NCI-H1694 treated with DMSO at 0.1 percent for 48 hours (cell line): ENCODE measurements at places on chromosomes 4 and X.

DNA sequence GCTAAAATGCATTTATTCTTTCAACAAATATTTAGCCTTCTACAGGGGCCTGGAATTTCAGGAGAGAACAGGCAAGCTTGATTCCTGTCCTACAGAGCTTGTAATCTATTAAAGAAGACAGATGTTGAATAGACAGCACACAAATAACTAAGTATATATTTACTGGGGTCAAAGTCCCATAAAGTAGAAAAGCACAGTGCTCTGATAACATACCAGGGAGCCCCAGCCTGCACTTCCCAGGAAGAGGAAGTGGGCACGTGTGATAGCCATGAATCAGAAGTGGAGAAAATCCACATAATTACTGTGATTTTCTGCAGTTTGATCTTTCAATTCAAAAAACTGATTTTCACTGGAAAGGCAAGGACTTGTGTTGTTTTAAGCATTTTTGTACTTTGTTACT is 129.1 kb downstream of the EGF start:
- no peak for DNase-seq

DNA sequence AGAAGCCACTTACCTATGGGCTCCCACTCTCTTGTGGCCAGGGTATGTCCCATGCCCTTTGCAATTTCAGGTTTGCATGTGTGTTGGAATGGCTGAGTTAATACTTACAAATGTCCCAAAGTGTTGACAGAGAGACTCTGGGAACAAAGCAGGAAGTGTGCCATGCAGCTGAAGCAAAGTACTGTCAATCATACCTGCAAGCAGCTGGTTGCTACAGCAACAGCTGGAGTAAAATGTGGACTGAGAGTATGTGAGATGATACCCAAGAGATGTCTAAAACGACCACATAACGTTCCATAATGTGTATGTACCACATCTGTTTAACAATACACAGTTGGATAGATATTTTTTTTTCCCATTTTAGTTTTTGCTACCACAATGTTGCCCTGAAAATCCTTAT is 82.8 kb upstream of the CAMK2D start:
- DNase-seq, result no peak

GRCh38 chrX:141814213-141814857 is 23.8 kb upstream of the MAGEC3 start:
- no peak for DNase-seq

DNA sequence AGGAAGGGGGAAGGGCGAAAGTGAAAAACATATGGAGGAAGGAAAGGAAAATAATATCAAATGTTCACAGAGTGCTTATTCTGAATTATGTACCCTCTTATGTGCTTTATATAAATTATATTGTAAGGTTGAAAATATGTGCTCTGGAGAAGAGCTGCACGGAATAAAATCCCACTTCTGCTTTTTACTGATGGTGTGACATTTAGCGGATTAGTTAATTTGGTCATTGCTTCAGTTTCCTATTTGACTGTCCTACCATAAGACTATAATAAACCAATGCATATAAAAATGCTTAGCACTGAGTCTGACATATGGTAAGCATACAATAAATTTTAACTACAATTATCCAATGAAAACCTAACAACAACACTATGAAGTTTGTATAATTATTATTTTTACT is 86.2 kb downstream of the NPFFR2 start:
- no peak for DNase-seq

- DNase-seq, result no peak
These were observed 153.3 kb downstream of the LDB2 start for GRCh38 chr4:16745009-16745635.

DNA sequence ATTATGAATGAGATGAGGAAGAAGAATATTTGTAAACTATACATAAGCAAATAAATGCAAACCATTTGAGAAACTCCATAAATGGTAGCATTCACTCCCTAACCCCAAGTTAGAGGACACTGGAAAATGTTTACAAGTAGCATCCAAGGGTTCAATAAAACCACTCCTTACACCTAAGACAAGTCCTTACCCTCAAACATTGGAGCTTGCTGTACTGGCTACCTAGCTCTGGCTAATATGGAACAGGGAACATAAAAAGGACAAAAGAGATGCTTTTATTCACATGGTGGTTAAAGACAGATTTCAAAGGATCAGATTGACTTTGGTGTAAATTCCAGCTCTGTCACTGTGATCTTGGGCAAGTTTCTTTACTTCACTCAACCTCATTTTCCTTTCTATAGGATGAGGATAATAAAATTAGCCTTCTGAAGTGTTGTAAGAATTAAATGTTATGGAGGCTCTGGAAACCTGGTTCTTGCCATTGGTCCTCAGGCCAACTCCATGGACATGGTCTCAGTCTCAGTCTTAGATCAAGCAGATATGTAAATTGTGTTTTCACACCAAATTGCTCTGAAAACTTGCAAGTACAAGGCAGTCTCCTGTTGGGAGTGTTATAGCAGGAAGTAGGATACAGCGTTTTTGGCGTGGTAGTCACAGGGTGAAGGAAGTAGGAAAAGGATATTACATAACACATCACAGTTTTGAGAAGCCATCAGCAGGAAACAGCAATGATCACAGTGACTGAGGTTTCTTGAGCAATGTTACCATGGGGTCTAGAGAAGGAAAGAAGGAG is 3.3 kb downstream of the CXCL1 start:
- DNase-seq, result no peak

DNA sequence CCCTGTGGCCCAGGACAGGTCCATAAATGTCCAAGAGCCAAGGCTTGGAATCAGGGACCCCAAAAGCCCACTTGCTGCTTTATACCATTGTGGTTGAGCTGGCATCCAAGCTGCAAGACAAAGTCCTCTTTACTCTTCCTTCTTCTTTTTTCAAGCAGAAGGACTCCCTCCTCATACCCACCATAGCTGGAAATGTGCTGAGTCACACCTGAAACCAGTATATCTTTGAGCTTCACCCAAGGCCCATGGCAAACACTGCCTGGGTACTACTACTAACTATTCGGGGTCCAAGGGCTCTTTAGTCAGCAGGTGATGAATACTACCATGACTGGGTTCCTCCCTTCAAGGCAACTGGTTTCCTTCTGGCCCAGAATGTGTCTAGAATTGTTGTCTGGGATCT is 37.3 kb upstream of the NMU start:
- no peak for DNase-seq

- DNase-seq, result no peak
These were observed 1.4 kb upstream of the SMAD1 start for GRCh38 chr4:145480257-145480656.

DNA sequence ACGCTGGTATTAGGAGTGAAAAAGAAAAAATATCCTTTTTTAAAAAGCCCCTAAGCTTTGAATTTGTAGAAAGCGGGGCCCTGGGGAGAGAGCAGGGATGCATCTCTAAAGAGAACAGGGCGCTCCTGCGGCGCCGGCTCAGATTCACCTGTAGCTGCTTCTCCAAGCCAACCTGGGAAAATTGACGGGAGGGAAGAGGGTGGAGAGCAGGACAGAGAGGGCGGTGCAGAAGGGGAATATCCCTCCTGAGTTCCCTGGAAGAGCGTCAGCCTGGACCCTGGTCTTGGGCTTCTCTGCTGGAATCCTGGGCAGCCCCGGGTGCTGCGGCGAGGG is 776 bp upstream of the SOWAHD start:
- DNase-seq, result no peak

DNA sequence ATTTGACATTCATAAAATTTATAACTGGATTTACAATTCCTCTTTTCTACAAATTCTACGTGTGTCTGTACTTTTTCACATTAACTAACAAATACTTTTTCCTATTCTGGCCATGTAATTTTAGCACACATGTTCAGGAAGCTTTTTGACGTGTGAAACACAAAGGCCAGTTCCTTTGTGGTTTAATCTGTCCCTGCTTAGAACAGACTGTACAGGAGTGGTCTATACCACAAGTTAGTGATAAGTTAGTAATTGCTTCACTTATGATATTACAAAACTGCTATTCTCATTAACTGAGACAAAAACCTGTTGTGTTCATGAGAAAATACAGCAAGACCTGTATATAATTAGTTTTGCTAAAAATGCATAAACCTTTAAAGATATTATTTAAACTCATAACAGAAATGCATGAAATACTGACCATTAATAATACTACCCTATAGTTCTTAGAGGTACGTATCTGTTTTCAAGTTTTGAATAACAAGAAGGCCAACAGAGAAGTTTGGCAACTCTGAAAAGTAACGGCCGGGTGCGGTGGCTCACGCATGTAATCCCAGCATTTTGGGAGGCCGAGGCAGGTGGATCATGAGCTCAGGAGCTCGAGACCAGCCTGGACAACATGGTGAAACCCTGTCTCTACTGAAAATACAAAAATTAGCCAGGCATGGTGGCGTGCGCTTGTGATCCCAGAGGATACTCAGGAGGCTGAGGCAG is 13.7 kb upstream of the AREG start:
- no peak for DNase-seq

GRCh38 chr4:93289241-93289640 is 539.3 kb upstream of the ATOH1 start:
- no peak for DNase-seq

- no peak for DNase-seq
These were observed 242.5 kb upstream of the VCX3A start for GRCh38 chrX:6777238-6778002.

DNA sequence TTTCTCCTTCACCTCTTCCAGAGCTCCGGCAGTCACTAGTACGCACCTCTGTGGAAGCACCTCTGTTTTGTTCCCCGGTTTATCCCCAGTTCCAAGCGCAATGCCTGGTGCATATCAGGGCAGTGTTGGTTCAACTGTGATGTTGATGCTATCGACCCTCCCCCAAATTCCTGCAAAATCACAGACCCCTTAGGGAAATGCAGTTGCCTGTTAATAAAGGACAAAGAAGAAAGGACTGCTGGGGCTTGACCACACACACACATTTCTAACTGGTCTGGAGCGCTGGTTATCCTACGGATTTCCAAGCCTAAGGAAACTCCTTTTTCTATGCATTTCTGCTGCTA is 530 bp upstream of the NMU start:
- no peak for DNase-seq

- DNase-seq, result no peak
These were observed 956.9 kb upstream of the NDST4 start for GRCh38 chr4:116070283-116070682.

DNA sequence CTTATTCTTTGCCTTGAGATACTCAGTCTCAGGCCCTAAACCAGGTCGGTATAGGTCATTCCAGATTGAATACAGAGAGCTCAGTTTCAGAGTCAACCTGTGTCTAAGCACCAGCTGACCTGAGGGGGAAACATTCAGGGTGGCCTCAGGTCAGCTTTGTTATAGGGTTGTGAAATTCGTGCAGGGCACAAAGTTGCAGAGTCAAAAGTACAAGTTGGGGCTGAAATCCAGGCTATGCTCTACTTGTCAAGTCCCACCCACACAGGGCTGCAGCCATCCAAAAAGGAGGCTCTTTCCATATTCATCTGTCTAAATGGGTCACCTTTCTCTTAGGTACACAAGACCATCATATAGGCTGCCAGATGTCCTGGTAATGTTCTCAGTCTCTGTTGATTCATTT is 89.7 kb downstream of the ITIH6 start:
- no peak for DNase-seq

DNA sequence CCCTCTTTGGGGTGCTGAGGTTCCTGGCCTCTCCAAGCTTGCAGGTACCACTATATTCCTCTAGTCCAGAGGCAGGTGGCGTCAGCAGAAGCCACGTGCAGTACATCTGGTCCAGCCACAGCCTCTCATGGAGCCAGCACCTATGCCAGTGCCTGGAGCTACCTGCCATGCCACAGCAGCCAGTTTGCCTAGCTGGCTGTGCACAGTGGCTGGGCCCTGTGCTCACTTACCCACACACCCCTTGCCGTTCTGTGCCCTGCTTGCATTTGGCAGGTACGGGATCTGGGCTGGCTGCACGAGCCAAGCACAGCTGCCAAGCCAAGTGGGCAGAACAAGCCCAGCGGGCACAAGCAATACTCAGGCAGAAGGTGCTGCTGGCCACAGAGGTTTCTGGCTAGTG is 601.1 kb downstream of the EPHA5 start:
- DNase-seq, result no peak

GRCh38 chrX:99184153-99184552 is 1225.9 kb downstream of the PCDH19 start:
- DNase-seq, result no peak

GRCh38 chr4:34009951-34010350 is 2234.4 kb downstream of the ARAP2 start:
- DNase-seq, result no peak

DNA sequence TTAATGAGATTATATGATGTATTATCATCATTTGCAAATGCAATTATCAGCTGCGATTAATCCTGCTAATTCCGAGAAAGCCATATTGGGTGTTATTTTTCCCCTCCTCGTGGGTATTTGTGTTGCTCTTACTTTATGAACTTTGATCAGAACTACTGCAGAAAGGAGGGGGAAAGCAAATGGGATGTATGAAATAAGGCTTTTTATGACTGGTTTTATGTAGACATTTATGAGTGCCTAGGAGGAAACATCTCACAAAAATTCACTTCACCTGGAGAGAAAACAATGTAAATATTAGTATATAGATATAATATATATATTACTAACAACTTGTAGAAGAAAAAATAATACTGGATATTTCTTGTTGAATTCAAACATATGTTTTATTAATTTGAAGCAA is 214.4 kb downstream of the TEX13A start:
- no peak for DNase-seq

- DNase-seq, result no peak
These were observed at the start of gene NPFFR2 for GRCh38 chr4:72031868-72032608. Gene NPFFR2, plus strand, starts transcription at chr4:72032000. Its CDS starts 96,592 bp downstream, at chr4:72128592.

- no peak for DNase-seq
These were observed 44.1 kb downstream of the TMEM164 start for GRCh38 chrX:110046971-110047370.

- DNase-seq, result no peak
These were observed 7.1 kb downstream of the TET2 start for GRCh38 chr4:105153749-105154148.

- peak; percentile 90 for DNase-seq
These were observed 139.4 kb upstream of the BOD1L1 start for GRCh38 chr4:13766761-13767540.

- DNase-seq, result no peak
These were observed 152.5 kb upstream of the SPRY1 start for GRCh38 chr4:123244137-123244536.

DNA sequence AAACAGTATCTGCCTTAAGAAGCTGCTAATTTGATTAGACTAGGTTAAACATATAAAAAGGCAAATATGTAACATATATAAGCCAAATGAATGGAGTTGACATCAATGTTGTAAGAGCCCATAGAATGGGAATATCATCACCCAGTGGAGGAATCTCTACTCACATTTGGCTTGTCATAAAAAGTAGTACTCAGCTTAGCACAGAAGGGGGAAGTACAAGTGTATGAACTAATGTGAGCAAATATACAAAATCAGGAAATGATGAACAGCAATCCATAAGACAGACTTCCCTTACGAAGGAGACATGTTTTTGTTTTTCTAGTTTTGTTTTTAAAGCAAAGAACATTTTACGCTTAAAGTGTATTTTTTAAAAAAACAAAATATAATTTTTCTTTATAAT is 74.9 kb downstream of the MAB21L2 start:
- DNase-seq, result no peak

DNA sequence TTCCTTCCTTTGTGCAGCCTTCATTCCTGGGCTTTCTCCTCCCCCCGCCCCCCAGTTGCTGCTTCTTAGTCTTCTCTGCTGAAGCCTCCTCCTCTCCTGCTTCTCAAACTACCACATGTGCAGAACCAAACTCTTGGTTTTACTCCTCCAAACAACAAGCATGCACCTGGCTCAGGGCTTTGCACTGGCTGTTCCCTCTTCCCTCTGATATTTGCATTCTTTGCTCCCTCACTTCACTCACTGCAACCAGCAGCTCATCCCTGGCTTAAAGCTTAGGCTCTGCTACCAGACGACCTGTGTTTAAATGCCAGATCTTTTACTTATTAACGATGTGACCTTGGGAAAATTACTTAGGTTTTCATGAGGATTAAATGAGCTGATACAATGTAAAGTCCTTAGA is 51.4 kb downstream of the MED28 start:
- no peak for DNase-seq
